ENCODE measurements at places on chromosomes 4 and X.
A peak's percentile ranks its signal among the peaks of the same experiment; 100 is the strongest.

DNA sequence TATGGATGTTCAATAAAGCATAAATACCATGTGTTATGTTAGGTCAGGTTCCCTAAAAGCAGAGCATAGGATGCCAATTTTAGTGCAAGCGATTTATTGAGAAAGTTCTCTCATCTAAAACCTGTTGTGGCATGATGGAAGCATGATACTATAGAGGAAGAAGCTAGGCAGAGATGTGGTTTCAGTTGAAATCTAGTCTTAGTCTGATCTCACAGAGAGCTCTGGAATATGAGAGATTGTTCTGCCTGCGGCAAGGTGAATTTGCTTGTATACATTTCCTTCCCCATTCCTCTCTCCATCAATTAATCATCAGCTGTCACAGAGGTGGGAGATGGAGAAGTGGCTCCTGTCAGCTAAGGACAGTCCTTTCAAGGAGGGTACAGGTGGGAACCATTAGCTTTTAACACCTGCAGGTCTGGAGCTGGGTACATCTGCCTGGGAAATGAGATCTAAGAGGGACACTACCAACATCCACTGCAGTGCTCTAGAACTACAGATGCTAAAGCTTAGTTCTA, 252.4 kb downstream of the CFAP299 start:
- DNase-seq: no peak

DNA sequence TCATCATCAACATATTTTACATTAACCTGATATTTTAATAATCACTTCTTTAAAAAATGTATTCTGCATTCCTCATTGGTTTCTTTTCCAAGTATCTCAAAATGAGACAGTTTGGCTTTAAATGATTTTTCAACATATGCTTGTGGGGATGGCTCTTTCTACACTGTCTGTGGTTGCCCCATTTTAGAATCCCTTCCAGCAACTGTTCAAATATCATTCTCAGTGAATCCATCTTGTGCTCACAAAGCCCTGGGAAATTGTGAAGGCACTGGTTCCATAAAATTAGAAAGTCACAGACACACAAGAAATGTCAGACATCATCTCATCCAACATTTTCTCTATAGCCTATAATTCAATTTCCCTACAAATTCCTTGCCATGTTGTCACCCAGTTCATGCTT, 103.5 kb downstream of the LNX1 start:
- no peak for DNase-seq

DNA sequence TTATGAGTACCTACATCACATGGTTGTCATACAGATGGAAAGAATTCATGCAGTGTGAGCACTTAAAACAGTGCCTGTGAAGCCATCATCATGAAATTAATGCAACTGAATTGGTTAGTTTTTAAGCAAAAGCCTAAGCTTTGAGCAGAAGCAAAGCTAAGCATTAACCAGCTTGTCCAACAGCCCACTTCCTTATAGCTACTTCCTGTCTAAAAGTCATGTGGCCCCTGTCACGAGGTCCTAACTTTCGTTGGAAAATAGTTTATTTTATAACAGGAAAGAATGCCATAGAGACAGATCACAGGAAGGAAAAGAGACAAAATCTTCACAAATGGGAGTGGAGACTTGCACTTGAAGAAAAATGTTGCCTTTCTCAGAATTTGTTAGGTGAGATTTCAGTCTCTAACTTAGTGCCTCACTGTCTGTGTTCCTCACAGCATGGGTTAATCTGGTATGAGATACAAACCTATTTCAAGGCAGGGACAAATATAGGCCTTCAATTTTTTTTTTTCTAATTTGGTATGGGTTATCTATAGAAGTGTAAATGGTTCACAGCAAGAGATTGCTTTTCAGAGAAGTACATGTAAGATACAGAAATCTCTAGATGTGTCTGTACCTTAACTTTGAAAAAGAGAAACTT, 27.7 kb upstream of the VCX start:
- no peak for DNase-seq

- DNase-seq: no peak
Measured at GRCh38 chrX:34341814-34342213, 209.7 kb upstream of the FAM47A start.

- peak; percentile 89 for DNase-seq
Measured at GRCh38 chr4:158768555-158769174, at the start of gene FNIP2. TSS of gene FNIP2 (plus strand) at chr4:158769026. CDS start at chr4:158769213, 187 bp downstream.

GRCh38 chrX:67784712-67785111, 240.9 kb downstream of the AR start:
- DNase-seq: no peak

GRCh38 chr4:69828828-69829227, 31.1 kb downstream of the SULT1E1 start:
- no peak for DNase-seq

DNA sequence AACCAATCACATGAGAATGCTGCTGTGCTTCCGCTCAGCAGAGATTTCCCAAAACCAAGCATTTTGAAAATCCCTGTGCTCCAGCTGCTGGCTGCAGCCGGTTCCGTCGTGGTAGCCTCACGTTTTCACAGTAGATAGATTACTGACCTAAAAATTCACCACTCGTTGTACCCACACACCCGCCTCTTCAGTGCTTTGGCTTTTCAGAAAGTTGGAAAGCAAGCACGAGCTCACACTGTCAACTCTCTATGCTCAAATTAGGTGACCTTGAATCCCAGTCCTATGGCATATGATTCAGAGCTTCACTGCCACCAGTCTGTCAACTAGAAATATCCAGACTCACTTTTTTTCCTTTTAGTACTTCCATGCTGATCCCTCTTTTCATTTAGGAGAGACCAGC, 168.9 kb downstream of the DCTD start:
- no peak for DNase-seq

DNA sequence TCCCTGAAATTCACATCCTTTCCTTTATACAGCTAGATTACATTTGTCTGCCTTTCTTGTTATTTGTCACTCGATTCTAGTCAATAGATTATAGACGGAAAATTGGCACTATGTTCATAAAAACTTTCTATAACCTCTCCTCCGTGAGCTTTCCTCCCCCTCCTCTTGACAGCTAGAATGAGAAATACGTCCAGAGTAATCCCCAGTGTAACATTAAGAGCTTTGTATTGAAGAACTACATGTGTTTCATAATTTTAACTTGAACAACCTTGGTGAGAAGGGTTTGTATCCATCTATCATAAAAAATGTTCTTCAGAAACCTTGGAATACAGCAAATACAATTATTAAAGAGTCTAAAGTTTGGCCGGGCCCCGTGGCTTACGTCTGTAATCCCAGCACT, 1707.4 kb downstream of the PCDH7 start:
- no peak for DNase-seq

GRCh38 chr4:170386511-170386910, 296.8 kb upstream of the AADAT start:
- no peak for DNase-seq

GRCh38 chr4:165191348-165191656, 16.1 kb upstream of the KLHL2 start:
- DNase-seq: no peak

- DNase-seq: no peak
Measured at GRCh38 chrX:13087322-13088155, 43.1 kb upstream of the FAM9C start.

- DNase-seq: no peak
Measured at GRCh38 chrX:1452516-1453394, at the start of gene ASMTL. TSS of gene ASMTL (minus strand) at chrX:1452909. CDS start at chrX:1452840, 69 bp downstream.

DNA sequence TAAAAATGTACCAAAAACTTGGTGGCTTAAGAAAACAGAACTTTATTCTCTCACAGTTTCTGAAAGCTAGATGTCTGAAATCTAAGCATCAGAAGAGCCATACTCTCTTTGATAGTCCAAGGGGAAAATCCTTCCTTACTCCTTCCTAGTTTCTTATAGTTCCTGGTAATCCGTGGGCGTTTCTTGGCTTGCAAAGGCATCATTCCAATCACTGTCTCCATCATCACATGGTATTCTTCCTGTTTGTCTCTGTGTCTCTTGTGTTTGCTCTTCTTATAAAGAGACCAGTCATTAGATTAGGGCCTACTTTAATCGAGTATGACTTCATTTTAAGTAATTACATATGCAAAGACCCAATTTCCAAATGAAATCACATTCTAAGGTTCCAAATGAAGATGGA, 118.9 kb upstream of the FSTL5 start:
- DNase-seq: no peak

DNA sequence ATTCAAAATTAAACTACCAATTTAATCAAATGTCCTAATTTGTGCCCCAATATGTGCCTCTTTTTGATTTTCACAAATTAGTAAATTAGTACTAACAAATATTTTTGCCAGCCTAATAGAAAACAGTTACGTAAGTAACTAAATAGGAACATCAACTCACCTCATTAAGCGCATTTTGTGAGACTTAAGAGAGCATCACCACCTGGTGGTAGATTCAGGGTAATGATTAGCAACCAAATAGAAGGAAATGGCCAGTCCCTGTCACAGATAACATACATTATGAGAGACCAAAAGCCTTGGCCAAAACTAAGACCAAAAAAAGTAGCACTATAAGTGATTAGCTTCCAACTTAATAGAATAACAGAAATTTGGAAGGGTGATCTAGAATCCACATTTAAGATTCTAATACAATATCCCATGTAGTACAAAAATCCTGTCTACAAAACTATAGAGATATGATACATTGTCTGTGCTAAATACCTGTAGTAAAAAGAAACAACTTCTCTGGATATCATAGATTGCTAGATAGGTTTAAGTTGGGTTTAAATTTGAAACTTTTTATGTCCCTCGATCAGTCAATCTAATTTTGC, 46.7 kb downstream of the C4orf46 start:
- DNase-seq: peak; percentile 41

GRCh38 chr4:101191302-101192098, 155.8 kb downstream of the PPP3CA start:
- DNase-seq: no peak

- no peak for DNase-seq
Measured at GRCh38 chrX:100931218-100931924, 2.7 kb upstream of the XKRX start.

DNA sequence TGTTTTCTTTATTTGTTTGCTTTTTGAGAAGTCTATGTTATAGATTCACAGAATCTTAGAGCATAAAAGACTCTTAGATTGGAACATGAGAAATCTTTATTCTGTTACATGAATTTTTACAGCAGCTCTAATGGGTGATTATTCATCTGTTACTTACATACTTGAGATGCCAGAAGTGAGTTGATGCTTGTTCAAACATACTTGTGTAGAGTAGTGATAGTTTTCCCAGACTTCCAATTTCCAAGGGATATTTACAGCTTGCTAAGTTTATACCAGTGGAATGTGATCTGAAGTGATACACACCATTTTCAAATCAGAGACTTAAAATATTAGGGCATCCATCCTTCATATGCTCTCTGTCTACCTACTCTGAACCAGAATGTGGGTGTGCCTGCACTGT, 252.9 kb upstream of the SMIM31 start:
- DNase-seq: no peak

DNA sequence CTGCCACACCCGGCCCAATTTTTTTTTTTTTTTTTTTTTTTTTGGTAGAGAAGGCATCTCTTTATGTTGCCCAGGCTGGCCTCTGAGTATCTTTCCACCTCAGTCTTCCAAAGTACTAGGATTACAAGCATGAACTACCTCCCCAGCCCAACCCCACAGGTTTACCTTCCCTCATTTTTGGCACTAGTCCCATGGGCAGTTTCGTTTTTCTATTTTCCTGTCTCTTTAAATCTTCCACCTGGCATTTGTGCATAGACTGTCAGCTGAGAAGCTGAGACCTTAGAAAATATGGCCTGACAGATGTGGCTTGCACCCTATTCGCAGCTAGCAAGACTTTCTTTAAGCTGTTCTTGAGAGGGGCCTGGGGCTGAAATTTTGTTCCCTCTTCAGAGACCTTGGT, 27.9 kb downstream of the TNIP2 start:
- DNase-seq: no peak

- no peak for DNase-seq
Measured at GRCh38 chr4:166008510-166008909, 135.5 kb downstream of the TLL1 start.

GRCh38 chr4:73417973-73418372, 13.9 kb downstream of the ALB start:
- no peak for DNase-seq

All from NCI-H510A treated with DMSO at 0.1 percent for 48 hours (cell line).